ENCODE measurements at places on chromosomes 3 and 15.

- no peak for DNase-seq
Measured at GRCh38 chr3:40387001-40387894, at the start of gene ENTPD3. ENTPD3 (plus strand) TSS chr3:40387184; CDS start chr3:40388058, 874 bp downstream.

- no peak for DNase-seq
Measured at GRCh38 chr3:86251781-86252180, 739.2 kb downstream of the VGLL3 start.

DNA sequence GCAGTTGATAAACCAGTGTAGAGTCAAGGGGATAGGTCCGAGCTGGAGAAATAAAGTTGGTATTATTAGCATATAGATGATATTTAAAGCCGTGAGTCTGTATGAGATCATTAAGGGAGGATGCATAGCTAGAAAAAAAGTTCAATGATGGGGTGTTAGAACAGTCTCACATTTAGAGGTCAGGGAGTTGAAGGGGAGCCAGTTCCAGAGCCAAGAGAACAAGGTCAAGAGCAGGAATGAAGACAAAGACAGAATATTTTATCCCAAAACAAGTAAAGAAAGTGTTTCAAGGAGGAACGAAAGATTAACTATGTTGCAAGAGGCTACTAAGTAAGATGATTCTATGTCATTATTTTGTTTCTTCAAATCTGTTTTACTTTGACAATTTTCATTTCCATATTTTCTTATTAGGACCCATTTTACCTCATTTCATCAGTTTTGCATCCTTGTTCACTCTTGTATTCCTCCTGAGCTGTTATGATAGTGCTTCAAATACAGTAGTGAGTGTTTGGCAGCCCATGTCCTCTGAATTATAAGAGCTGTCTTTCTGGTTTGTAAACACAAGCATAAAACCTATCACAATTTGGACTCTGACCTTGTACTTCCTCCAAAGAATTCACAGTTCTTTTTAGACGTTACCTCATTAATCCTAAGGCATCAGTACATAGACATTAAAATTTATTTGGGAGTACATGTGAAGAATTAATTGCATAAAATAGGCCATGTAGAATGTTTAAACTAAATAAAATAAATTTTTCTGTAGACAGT lies 695.7 kb upstream of the NECTIN3 start:
- no peak for DNase-seq

DNA sequence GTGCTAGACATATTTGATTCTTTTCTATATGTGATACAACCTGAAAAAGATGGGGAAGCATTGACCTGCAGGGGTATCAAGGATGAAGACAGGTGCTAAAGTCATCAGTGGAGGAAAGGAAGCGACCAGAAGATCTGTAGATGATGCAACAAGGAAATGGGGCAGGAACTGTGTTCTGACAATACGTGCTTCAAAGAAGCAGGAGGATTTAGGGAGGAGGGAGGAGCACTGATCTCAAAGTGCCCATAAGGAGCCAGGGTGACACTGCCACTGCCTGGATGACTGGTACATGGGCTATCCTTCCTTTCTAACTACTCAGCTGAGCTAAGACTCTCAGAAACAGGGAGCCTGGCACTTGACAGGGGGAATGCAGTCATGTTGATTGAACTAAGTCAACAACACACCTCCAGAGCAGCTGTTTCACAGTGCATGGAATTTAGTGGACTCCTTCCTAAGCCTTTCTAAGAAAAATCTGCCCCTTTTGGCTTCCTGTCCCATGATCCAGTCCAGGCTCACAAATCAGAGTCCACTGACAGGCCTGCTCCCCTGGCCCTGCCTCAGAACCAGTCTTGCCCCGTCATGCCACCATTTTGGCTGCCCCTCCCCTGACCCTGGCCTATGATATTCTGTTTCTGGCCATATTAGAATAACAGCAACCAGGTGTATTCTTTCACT lies 12.0 kb downstream of the LYSMD4 start:
- no peak for DNase-seq

GRCh38 chr3:126519506-126520455 lies 2.2 kb upstream of the UROC1 start:
- DNase-seq: no peak

GRCh38 chr3:197466586-197467399 lies 89.0 kb downstream of the BDH1 start:
- DNase-seq: peak; percentile 76

DNA sequence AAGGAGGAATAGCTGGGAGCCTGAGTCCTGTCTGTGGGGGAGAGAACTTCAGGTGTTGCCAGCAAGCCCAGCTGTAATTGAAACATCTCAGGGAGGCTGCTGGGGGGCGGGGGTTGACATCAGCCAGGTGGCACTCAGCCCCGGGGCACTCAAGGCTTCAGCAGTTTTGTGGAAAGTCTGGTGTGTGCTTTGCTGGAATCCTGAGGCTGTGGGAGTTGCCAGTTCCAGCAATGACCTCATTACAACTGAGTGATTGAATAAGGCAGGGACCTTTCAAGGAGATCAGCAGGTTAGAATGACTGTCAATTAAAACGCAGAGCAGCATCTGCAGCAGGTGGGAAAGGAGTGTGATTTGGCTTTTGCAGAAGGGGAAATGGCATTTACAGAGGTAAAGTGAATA lies 75.7 kb downstream of the FAM43A start:
- DNase-seq: no peak

GRCh38 chr3:138297059-138297607 lies 32.5 kb downstream of the NME9 start:
- DNase-seq: no peak

DNA sequence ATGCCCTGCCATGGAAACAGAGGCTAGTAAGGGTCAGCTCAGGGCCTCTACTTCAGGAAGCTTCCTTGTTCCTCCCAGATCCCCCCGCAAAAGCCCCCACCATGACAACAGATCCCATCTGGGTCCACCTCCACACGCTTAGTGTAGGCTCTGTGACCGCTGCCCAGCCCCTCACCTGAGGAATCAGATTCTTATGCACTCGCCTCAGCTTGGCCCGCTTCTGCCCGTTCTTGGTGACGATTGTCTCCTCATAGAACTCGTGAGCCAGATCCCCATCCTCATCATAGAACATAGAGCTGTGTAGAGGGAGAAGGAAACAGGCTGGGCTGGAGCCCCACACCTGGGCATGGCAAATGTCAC lies 1.9 kb downstream of the TUSC2 start:
- no peak for DNase-seq

GRCh38 chr3:40310705-40311104 lies 1.2 kb downstream of the EIF1B start:
- peak; percentile 30 for DNase-seq

GRCh38 chr3:171126478-171127209 lies 100.1 kb upstream of the SLC2A2 start:
- no peak for DNase-seq

DNA sequence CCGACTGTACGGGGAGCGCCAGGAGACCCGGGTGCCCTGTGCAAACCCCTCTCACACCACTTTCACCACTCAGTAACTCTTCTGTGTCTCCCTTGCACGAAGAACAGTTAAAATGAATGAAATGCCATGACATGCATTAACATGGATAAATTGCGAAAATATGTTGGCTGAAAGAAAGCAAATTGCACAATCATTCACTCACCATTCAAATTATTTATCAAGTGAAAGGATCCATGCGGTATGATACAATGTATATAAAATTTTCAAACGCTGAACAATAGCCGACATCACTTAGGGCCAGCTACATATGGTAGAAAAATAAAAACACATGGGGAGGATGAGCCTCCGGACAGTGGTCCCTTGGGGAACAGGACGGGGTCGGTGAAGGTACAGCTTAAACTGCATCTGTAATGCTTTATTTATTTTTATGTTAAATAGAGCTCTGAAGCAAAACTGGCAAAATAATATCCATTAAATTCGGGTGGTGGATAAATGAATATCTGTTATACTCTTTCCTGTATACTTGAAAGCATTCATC lies 45.9 kb downstream of the SLC12A8 start:
- DNase-seq: no peak

DNA sequence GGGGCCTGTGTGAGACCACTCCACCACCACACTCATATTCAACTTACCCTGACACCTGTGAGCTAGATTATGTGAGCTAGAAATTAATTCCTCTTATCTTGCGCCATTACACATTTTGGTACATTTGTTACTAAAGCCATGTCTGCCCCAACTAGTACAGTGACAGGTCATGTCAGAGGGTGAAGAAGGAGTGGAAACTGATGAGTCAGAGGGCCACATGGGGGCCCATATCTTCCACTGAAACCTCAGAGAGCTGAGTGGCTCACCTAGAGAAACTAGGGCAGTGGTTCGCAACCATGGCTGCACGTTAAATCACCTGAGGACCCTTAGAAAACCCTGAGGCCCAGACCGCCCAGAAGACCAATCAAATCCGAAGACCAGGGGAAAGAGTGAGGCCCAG lies 15.7 kb upstream of the MEF2A start:
- DNase-seq: no peak

- DNase-seq: no peak
Measured at GRCh38 chr3:159127021-159127392, 325.2 kb downstream of the MFSD1 start.

- DNase-seq: no peak
Measured at GRCh38 chr3:69647081-69647480, 92.2 kb upstream of the MITF start.

GRCh38 chr3:45785605-45786150 lies 10.7 kb downstream of the SLC6A20 start:
- no peak for DNase-seq

GRCh38 chr3:71987089-71987735 lies 202.3 kb upstream of the PROK2 start:
- peak; percentile 40 for DNase-seq

GRCh38 chr15:37891766-37892368 lies 42.6 kb upstream of the TMCO5A start:
- peak; percentile 79 for DNase-seq

- no peak for DNase-seq
Measured at GRCh38 chr3:171297951-171298350, 162.3 kb downstream of the TNIK start.

DNA sequence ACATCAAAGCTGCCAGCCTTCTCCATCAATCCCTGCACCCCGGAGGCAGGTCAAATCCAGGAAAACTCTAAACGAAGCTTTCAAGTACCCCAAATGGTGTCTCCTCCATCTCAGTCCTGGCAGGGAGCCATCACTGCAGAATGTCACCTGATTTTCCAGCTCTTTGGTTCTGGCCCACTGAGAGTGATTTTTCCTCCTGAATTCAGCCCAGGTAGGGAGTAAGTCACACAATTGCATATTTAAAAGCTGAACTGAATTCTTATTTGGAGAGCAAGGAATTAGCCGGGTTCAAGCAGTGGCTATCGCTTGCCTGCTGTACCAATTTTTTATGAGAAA lies 5.3 kb downstream of the RFTN1 start:
- no peak for DNase-seq

- no peak for DNase-seq
Measured at GRCh38 chr15:91243826-91244225, 143.8 kb downstream of the SV2B start.

GRCh38 chr3:180117381-180118163 lies 80.8 kb upstream of the PEX5L start:
- DNase-seq: no peak

DNA sequence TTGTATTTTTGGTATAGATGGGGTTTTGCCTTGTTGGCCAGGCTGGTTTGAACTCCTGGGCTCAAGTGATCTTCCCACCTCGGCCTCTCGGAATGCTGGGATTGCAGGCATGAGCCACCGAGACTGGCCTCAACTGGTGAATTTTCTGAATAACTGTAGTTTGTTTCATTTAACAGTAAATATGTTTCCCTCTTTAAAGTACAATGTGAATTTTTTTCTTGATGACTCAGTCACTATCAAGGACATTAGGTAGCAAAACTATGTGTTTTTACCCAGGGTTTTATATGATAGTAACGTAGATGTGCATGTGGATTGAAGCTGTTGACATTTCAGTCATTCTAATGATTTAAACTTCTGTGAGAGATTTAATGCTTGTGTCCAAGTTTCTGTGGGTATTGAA lies 40.2 kb upstream of the MAPKBP1 start:
- no peak for DNase-seq

- no peak for DNase-seq
Measured at GRCh38 chr3:5929027-5929426, 741.5 kb downstream of the EDEM1 start.

DNA sequence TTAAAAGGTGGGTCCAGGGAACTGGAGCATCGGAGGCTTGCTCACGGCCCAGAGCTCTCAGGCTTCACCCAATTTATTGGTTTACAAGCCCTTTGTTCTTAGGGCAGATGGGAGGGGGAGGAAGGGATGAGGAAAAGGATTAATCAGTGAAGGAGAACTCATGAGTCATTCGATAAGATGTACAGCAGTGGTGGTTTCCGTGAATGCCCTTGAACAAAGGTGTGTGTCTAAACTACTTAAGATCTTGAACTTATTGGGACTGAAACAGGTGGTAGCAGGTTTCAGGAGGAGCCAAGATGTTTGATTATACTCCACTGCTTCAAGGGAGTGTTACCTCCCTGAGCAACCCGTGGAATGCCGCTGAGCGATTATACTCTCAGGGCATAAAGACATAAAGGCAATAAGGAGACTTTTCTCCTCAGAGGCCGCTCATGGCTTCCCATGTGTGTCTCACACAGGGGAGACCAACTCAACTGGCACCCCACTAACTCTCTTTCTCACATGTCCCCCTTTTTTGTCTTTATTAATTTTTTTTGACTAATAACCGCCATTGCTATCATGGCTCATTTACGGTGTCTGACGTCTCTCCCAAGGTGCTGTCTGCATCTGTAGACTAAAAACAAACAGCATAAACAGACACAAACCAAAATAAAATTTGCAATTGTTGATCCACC lies 17.3 kb upstream of the SLC28A2 start:
- no peak for DNase-seq

DNA sequence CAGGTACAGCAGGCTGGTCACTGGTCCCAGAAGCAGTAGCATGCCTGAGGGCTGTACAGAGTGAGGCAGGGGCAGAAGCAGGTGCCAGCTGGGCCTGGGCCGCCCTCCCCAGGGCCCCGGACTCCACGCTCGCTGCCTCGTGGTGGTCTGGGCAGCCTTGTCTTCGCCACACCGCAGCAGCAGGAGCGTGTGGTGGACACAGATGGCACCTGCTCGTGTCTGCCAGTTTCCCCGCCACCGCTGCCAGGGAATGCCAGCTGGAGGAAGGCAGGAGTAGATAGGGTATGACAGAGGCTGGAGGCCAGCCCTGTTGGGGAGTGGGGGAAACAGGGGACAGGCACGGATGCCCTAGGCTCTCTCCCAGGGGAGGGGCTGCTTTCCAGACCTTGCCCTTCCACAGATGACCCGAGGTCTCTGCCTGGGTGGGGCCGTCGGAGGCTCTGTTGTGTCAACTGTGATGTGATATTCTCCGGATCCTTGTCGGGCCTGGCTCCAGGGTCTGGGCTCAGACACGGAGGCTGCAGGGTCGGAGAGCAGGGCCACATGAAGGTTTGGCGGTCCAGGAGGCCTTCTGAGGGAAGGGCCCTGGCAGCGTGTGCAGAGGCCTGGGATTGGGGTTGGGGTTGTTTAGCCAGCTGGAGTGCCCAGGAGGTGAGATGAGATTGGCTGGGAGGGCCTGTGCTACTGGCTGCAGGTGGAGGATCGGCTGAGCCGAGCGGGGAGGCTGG lies 33.6 kb downstream of the GOLGA6L10 start:
- no peak for DNase-seq

- peak; percentile 62 for DNase-seq
Measured at GRCh38 chr3:165895919-165896318, 58.7 kb upstream of the BCHE start.

Measured in ELR (cell line).